Choroid plexus epithelial cell (primary cell): ENCODE measurements at places on chromosomes 5 and 9.

DNA sequence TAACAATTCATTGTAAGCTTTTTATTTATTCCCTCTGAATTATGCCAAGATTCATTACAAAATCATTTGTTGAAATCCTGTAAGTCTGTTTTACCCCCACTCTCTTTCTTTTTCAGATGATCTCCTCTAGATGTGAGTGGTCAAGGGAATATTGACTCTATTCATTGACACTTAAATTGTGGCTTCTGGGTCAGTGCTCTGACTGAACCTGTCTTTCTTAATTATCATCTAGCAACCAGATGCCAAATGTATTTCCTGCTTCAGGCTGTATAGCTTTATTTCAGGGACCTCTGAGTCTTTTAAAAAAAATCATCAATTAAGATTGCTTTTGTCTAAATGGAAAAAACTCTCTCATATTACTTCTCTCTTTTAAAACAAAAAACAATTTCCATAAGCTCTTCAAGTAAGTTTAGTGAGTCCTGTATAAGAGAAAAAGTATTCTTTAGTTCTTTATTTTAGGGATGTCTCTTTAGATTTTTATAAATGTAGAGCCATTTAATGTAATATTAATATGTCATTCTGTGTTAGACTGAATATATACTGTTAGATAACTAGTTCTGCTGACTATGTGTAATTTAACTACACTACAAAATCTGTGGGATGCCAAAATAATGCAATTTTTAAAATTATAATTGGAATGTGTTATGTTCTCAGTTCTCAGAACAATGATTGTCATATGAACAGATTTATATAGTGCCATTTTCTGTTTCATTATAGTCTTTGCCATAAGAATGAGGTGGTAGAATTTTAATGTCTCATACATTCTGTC, 645.8 kb upstream of the EDIL3 start:
- DNase-seq = no peak

- peak; percentile 87 for DNase-seq
Observed at GRCh38 chr5:74631081-74631953, 9.2 kb downstream of the ENC1 start.

- DNase-seq = peak; percentile 83
Observed at GRCh38 chr9:696332-697323, 144.9 kb upstream of the DMRT1 start.

DNA sequence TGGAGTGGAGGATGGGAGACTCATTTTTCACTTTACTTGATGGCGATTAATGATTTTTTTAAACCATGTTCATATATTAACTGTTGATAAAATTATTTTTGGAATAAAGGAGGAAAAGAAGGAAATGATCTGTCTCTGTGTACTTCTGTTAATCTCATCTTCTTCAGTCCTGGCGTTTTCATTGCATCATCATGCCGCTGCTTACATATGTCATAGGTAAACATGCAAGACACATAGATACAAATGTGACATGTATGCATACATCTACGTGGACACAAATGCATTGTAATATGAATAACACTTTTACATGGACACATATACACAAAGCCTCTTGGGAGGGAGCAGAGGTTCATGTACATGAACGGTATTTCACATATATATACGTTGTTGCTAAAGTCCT, 10.0 kb downstream of the TMEM174 start:
- no peak for DNase-seq

GRCh38 chr5:109574985-109575384, 114.7 kb upstream of the MAN2A1 start:
- peak; percentile 27 for DNase-seq

GRCh38 chr5:167870055-167870454, 421.4 kb upstream of the WWC1 start:
- no peak for DNase-seq

DNA sequence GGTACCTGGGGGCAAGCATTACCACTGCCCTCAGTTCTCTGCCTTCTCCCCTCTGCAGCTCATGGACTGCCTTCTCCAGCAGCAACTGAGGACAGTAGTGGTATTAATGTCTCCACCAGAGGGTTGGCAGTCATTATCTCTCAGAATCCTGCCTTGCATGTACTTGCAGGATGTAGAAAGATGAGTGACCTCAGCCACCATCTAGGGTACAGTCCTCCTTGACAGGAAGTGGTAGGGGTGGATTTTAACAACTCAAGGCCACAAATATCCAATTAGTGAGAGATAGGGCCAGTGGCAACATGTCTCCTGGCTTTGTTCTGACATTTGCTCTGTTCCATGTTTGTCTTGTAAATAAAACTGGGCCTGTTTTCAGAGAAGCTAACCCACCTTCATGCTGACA, 47.2 kb downstream of the F2R start:
- DNase-seq = no peak

DNA sequence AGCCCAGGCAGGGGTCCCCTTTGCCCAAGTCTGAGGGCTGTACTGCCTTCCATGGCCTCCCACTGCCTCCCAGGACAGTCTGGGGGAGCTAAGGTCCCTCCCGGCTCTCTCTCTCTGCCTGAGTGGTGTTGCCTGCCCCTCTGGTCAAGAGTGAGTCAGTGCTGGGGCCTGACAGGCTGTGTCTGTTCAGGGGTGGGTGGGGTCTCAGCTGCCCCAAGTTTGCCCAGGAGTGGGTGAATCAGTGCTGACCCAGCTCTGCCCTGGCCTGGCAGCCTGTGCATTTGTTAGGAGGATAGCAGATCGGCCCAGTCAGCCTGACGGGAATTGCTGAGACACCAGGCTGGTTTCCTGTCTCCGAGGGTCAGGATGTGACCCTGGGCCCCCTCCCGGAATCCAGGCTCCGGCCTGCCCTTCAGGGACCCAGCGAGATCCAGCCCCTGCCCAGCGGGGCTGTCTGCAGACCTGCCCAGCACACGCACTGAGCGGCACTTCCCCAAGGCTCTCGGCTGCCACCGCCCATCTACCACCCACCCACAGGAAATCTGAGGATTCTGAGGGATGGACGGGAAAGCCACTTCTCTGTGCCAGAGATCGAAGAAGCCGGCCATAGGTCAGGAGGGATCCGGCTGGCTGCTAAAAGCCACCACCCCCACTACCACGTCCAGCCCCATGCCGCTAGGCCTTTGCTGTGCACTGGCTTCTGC, 15.9 kb downstream of the ENG start:
- DNase-seq = peak; percentile 85

DNA sequence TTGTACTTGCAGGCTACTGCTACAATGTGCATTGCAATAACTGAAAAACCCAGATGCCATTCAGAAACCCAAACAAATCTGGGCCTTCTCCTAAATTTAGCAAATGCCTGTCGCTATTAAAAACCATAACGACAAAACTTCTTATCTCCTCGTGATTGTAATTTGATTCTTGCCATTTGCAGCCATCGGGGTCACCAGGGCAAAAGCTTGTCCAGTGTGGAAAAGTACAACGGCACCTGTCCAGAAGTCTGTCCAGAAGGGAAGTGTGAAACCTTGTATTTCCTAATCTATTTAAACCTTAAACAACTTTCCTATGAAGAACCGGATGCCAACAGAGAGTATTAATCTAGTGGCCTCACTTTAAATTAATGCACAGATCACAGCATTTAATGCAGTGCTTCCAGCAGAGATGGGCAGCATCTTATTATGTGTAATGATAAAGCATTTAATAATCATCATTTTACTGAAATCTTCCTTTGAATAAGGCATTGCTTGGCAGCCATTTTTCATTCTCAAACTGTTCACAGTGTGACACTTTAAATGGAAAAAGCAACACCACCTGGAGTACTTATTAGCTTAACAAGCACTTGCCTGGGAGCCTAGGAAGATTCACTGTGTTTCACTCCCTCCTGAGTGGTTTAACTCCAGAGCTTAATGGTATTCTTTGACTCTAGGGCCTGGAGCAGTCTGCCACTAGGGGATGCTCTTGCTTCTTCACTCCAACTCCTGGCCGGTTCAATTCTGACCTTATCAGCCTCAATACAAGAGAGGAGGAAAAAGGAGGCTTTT, 4.9 kb upstream of the C7 start:
- peak; percentile 94 for DNase-seq

DNA sequence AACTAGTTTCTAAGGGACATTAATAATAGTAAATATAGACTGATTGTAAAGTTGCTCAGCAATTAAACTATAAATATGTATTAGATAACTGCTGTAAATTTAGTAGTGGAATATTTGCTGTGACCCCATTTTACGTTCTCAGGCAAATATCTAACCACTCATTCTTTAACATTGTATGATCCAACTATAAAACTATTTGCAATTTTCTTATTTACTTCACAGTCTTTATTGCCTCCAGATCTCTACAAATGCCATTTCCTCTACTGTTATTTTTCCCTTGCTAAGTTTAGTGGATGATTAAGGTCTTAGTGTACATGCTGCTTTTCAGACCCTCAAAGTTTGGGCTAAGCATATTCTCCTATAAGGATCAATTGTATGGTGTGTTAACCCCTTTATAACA, 526.2 kb upstream of the ST8SIA4 start:
- peak; percentile 9 for DNase-seq

GRCh38 chr9:20580673-20581072, 41.6 kb downstream of the MLLT3 start:
- no peak for DNase-seq

DNA sequence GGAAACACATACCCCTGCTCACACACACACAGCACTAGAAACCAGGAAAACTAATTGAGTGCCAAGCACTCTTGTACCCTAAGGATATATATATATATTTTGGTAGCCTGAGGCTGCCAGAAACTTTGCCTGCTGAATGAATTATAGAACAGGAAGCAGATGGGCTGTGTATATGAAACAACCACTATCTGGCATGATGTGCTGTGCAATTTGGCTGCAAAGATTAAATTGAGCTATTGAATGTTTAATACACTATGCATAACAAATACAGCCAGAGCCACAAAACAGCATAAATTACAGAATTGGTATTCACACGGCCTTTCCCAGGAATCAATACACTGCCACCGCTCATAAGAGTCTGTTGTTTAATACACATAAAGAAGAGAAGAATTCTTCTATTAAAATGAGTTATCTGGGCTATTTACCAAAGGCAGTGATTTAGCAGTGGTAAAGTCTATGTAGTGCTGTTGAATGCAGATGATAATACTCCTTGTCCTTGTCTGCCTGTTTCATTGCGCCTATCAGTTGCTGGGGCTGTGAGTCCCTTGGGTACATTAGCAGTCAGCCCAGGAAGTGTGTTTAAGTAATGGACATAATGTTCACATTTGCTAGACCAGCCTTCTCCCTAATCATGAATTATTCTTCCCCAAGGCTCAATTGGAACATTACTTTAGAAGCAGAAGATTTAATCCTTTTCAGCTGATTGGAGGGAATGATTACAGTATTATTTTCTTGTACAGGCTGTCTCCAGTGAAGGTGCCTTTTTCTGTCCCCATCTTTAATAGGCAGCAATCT, 294.3 kb downstream of the TLE1 start:
- DNase-seq = peak; percentile 20

DNA sequence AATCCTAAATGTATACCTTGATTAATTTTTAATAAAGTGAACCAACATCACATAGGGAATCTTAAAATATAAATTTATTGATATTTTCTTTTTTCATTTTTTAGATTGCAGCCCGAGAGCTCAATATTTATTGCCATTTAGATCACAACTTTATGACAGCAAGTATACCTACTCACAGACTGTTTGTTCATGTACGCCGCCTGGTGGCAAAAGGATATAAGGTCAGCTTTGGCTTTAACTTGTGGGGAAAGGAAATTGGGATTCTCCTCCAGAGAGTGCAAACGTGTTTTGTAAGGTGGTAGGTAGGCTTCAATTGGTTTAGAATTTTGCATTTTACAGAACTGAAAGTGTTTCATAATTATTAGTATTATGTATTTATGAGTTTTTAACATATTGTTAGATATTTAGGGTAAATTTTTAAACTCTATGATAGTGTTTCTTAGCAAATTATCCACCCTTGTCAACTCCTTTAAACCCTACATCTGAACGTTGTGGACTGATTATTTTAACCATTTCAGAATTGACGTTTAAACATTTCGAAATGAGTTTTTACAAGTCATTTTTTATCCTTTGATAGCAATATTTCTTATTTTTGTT, 17.5 kb upstream of the DHFR start:
- DNase-seq = peak; percentile 87

GRCh38 chr9:27377147-27377807, 80.3 kb upstream of the EQTN start:
- DNase-seq = peak; percentile 17

- no peak for DNase-seq
Observed at GRCh38 chr5:179620703-179621350, 2.6 kb downstream of the HNRNPH1 start.

DNA sequence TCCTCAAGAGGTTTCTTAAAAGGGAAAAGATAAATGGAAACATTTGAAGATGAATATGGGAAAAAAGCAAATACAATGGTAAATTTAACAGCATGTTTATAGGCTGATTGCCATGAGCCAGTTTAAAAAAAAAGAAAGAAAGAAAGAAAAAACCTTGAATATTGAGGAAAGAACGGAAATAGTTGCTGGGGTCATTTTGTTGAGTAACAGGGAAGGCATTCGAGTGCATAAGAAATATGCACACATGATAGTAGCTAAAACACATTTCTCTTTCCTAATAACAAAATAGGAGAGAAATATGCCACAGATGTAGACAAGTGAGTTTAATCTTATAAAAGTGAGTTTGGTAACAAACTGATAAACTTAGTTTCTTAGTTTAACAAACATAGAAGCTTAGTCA, 864.6 kb upstream of the ACO1 start:
- peak; percentile 85 for DNase-seq

DNA sequence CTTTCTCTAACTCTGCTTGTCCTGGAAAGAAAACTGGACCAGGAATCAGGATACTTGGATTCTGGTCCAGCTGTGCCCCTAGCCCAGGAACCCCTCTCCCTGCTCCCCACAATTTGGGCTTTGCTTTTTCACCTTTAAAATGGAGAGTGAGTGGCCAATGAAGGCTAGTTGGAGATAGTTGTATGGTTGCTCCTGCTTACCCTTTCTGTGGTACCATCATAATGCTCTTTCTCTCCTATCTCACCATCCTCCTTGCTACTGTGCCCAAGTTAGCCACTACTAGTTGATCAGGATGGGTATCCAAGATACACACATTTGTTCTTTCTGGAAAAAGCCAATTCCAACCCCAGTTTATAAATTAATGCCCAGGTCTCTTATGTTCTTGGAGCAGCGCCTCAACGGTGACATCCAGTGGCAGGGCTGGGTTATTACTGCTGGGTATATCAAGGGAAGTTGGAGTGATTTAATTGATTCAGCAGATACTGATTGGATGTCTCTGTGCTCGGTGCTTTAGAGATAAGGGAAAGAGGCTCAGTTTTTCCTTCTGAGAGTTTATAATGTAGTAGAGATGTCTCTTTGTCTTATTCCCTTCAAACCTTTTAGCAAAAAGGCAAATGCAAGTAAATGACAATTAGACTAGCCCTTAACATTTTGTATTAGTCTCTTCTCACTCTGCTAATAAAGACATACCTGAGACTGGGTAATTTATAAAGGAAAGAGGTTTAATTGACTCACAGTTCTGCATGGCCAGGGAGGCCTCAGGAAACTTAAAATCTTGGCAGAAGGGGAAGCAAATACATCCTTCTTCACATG, 38.5 kb downstream of the FAXDC2 start:
- peak; percentile 88 for DNase-seq

DNA sequence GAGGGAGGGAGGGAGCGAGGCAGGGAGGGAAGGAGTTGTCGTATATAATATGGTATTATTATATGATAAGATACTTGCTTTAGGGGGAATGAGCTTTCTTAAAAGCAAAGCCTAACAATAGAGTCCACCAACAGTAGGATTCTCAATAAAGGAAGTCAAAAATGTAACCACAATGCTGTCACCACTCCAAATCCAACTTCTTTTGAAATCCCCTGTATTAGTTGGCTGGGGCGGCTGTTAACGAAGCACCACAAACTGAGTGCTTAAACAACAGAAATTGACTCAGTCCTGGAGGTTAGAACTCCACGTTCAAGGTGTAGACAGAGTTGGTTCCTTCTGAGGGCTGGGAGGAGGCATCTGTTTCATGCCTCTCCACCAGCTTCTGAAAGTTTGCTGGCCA, 23.1 kb downstream of the GAS1 start:
- DNase-seq = no peak

GRCh38 chr9:109599131-109599530, 101.0 kb upstream of the PTPN3 start:
- DNase-seq = no peak
